Endothelial cell of umbilical vein (primary cell): ENCODE measurements at places on chromosomes 12 and 14. TPM values are rescaled to one million over a fixed set of nuclear protein-coding genes. Genes with fewer than 3 reads are reported as not detected.

Gene NFE2
- total RNA-seq, result not detected in 2 replicates

Gene CLBA1
- total RNA-seq, result 5.3 and 5.6 TPM in 2 replicates

Gene MDM1
- 12.5 and 14.4 TPM in 2 replicates for total RNA-seq

DNA sequence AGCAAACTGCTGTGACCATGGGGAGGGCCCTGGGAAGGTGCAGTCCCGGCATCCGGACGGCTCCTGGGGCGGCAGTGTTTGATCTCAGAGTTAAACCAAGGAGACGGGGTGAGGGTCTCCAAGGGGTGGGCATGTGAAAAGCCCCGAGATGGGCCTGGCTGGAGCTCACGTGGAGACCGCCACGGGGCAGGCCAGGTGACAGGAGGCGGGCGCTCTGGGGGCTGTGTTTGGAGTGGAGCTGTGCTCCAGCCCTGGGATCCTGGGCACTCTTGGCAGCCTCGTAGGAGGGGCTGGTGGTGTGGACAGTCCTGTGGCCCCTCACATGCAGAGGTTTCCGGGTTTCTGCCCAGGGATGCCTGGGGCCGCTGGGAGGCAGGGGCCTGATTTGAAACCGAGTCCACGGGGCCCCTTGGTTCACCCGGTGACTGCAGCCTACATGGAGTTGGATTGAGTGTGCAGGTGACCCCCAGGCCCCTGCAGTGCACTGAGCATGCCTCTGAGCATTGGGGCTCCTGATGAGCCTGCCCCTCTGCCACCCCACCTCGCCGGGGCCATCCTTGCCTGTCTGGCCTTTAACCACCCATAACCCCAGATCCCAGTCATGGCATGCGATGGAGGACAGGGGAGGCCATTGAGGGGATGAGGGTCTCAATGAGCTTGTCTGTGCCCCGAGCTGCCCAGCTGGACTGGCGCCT is 8.4 kb downstream of the KIF26A start:
- H3K27me3 ChIP-seq, result no peaks in the 10 kb centered on the region
- no peak for DNase-seq
- peaks cover 26% of the 10 kb centered on the region for H3K4me1 ChIP-seq
- H3K27ac ChIP-seq, result no peak overlapping the region

- H3K27me3 ChIP-seq, result no peaks in the 10 kb centered on the region
- H3K27ac ChIP-seq, result no peak overlapping the region
- H3K4me3 ChIP-seq, result no peak overlapping the region
- no peaks in the 10 kb centered on the region for H3K36me3 ChIP-seq
Measured at GRCh38 chr14:98069712-98070171, 1202.3 kb downstream of the BCL11B start.

Gene LRRK2
- total RNA-seq, result 1.3 and 2.2 TPM in 2 replicates

GRCh38 chr12:121400332-121401139 is 618 bp downstream of the RNF34 start:
- H3K4me1 ChIP-seq, result peaks cover 19% of the 10 kb centered on the region
- peak overlapping the region; percentile 55 for H3K27ac ChIP-seq
- no peaks in the 10 kb centered on the region for H3K27me3 ChIP-seq
- no peaks in the 10 kb centered on the region for H3K36me3 ChIP-seq
- H3K4me3 ChIP-seq, result peak overlapping the region; percentile 86

- peak; percentile 64 for DNase-seq
- H3K27ac ChIP-seq, result no peak within 1 kb of the TSS
- no peaks in the 10 kb centered on the region for H3K36me3 ChIP-seq
- H3K4me1 ChIP-seq, result peaks cover 18% of the 10 kb centered on the region
Measured at GRCh38 chr14:75578102-75578785, at the start of gene FLVCR2. FLVCR2 (plus strand) TSS chr14:75578620; CDS start chr14:75578973, 353 bp downstream.

GRCh38 chr12:122785503-122785902 is 11.1 kb downstream of the CCDC62 start:
- H3K36me3 ChIP-seq, result no peaks in the 10 kb centered on the region
- DNase-seq, result no peak
